ENCODE measurements at places on chromosomes 2 and 18.

DNA sequence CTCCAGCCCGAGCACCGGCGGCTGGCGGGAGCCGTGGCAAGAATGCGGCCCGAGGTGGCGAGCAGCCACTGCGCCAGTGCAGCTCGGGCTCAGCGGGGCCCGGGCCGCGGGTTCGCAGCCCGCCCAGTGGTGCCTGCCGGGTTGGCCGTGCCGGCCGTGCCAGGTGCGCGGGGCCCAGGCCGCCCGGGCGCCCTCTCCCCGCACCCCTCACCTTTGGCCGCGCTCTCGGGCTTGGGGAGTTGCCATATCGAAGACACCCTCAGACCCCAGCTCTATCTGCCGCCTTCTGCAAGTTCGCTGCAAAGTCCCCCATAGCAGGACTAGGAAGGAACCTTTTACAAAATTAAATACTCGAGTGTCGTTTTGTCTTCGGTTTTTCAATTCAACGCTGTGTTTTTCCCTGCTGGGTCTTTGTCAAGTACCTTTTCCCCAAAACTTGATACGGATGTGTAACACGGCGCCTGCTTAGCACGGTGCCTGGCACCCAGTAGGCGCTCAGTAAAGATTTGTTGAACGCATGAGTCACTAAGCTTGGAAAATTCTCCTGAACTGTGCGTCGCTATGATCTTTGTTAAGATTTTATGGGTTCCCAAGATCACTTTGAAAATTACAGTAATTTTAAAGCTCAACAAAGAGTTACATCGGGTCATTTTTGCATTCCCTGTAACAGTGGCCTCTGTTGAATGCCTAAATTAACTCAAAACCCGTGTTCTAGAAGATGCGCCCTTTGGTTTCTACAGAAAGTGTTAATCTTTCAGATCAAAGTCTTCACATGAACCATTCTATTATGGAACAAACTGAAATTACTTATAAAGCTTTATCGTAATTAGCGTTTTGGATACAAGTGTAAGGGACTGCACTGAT lies 750 bp downstream of the STRADB start:
- DNase-seq: no peak

DNA sequence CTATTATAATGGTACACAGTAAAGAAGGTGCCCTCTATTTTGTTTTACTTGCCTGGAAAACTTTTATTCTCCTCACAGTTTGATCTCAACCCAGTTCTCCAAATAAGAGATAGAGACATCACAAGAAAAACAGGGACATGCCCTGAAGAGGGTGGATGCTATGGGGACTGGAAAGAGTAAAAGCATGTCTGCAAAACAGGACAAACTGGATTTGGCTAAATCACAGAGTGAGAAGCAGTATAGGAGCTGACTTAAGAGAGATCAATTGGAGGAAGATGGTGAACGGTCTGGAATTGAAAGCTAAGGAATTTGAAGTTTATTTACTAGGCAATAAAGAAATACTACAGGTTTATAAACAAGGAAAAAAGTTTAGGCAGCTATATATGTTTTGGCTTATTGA lies 33.0 kb downstream of the SP140L start:
- DNase-seq: no peak

DNA sequence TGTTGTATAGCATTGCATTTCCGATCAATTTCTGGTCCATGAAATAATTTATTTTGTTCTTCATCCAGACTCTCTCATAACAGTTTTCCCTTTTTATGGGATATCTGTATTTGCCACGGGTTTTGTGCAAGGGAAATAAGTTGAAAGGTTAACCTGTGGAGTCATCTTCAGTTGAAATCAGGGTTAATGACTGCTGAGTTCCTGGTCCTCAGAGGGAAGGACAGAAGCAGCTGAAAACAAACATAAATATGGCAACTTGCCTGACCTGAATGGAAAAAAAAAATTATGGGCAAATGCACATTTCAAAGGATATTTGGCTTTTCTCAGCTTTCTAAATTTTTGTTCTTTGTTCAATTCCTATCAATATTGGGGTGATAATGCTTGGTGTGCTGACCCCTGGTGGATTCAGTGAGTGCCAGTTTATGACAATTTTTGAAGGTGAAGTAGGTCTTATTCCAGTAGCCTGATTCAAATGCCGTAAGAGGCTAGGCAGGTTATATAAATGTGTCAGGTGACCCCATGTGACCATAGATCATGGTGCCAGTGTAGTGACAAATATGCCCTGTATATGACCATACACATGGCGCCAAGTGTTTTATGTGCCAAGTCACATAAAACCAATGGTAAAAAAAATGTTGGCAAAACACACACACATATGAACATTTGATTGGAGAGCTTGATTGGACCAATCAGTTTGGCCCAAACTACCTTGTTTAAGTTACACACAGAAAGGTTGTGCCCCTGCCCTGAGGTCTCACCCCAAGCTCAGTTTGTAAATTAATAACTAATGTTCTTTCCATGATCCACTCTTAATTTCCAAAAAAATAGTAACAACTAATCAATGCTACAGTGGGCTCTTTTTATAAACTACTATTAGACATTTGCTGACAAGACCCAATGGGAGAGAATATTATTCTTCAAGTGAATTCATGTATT lies 47.6 kb upstream of the FAM124B start:
- DNase-seq: no peak

GRCh38 chr18:497688-498087 lies 2.8 kb downstream of the COLEC12 start:
- DNase-seq: no peak

DNA sequence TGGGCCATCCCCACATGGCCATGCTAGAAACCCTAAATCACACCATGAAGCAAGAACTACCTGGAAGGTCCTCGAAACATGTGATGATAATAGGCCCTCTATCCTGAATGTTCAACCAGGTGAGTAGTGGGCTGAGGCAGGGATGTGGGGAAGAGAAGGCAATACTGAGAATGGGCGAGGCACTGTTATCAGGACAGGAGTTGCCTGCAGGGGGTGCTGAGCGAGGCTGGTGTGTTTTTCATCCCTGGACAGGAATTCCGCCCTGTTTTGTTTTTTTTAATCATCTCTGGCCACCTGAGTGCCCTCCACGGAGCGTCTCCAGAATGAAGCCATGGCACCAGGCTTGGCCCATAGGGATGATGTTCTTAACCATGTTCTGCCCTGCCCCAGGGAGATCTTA lies 103.0 kb upstream of the SOX11 start:
- no peak for DNase-seq

GRCh38 chr2:11482473-11483035 lies 16.6 kb upstream of the E2F6 start:
- DNase-seq: no peak

DNA sequence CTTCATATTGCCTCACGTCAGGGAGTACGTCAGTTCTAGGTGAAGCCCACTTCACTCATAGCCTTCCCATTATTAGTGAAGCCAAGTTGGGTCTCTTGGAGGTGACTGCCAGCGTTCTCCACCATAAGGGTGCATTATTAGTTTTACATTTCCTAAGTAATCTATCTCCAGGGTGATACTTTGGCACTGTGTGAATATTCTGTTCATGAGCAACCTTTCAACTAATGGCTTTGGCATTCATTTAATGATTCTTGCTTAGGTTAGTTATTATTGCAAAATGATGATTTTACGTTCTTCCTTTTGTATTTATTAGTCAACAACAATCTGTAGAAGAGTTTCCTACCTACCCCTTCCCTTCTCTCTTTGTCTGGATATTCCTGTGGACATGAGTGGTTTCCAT lies 97.5 kb downstream of the MAP4K4 start:
- DNase-seq: no peak

Measured in stimulated activated CD4-positive, alpha-beta T cell treated with anti-CD3 and anti-CD28 coated beads, Interleukin-12 subunit alpha, Interleukin-12 subunit beta, amount 100 ng/mL, for 4 hours (primary cell).